NCI-H446 treated with DMSO at 0.1 percent for 48 hours (cell line): ENCODE measurements at places on chromosomes 7 and 10.

DNA sequence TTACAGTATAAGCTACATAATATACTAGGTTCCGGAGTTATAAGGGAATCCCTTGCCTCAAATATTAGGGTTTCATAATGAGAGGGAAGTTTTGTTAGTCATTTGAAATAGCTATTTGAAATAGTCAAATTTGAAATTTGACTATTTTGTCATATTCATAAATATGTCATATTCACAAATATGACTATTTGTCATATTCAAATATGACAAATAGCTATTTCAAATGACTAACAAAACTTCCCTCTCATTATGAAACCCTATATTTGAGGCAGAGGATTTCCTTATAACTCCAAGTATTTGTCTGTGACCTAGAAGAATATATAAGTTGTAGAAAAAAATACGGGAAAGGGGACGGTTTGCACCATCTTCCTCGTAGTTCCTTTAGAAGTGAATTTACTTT is 76.6 kb downstream of the HDAC9 start:
- no peak for DNase-seq

DNA sequence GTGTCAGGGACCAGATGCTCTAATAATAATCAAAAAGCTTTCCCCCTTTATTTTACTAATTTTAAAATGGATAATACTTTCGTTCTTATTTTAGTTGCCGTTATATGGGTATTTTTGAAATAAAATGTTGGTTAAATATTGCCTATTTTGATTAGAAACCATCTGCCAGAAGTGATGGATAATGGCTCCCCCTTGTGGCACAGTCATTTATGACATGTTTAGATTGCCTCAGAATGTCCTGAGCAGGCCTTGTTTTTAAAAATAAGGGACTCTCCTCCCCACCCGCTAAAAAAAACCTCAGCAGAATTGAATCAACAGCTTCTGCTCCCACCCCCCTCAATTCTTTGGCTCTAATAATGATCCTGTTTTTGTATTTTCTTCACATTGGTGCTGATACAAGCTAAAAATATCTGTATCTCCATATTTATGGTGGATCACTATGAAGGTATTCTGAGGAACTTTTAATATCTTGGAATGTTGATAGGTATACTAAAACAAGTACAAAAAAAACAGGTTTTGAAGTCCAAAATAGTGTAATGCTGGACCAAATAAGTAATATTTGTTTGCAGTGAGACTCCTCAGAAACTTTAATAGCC is 38.8 kb downstream of the TMEM60 start:
- DNase-seq = peak; percentile 1

- DNase-seq = no peak
These were observed 36.8 kb upstream of the ANK3 start for GRCh38 chr10:60426425-60426824.

DNA sequence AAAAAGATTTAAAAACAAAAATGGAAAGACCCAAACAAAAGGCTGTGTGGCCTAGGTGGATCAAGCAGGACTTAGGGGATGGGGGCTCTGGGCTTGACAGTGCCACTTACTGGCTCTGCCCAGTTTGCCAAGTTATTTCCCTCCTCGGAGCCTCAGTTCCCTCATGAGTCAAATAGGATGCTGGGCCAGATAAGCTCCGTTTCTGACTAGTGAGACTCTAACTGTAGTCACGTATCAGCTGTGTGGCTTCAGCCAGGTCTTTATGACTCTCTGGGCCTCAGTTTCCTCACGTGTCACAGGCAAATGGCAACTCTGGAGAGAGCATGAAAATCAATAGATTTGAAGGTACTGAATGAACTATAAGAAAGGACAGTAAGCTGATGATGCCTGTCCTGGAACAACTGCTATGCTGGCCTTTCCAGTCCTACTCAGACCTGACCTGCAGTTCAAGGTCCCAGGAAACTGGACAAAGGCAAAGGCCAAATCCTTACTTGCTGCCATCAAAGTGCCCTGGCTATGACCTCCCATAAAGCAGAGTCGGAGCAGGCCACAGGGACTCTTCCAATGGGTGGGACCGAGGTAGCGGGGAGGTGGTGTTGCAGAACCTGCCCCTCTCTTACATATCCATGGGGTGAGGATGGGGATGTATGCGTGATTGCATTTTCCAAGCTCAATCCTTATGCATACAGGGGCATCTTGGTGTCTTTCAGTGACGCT is 27.0 kb downstream of the FAM53B start:
- no peak for DNase-seq

- no peak for DNase-seq
These were observed 3.1 kb downstream of the ANKRD22 start for GRCh38 chr10:88848499-88848898.
